ENCODE measurements at places on chromosomes 13 and 19.
A peak's percentile ranks its signal among the peaks of the same experiment; 100 is the strongest.

- no peak for DNase-seq
These were observed 1.3 kb downstream of the BLOC1S3 start for GRCh38 chr19:45179892-45180370.

DNA sequence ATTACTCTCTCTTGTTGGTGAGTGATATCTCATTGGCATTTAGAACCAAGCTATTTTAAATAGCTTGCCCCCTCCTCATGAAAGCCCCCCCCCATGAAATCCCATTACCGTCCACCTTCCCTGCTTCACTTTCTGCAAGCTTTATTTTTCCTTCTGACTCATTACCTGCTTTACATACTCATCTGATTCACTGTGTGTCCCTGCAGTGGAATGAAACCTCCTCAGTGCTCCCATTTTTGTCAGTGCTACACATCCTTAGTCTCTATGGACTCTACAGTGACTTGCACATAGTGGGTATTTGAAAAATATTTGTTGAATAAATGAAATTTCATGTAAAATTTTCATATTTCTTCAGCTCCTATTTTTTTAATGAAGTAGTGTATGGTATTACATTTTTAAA, 62.3 kb downstream of the DOCK9 start:
- no peak for DNase-seq

DNA sequence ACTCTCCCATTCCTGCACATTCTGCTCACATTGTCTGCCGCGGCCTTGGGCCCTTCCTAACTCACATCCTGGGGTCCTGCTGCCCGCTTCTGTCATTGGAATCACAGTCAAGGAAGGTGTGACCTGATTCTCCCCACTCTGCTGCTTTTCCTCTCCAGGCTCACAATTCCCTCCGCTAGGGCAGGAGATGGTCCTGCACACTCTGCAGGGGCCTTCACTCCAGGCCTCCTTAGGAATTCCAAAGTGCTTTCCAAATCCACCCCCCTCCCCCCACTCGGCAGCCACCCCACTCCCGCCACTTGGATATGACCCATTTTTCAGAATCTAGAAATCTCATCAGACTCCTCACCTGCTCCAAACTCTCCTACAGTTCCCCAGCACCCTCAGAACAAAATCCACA, 3.1 kb upstream of the SLC5A5 start:
- DNase-seq: no peak

- DNase-seq: no peak
These were observed 132.5 kb downstream of the NALCN start for GRCh38 chr13:101283782-101284181.

- DNase-seq: no peak
These were observed 193.5 kb downstream of the UQCRFS1 start for GRCh38 chr19:29019403-29019802.

- DNase-seq: no peak
These were observed 6.3 kb downstream of the PGLYRP1 start for GRCh38 chr19:46016426-46017094.

DNA sequence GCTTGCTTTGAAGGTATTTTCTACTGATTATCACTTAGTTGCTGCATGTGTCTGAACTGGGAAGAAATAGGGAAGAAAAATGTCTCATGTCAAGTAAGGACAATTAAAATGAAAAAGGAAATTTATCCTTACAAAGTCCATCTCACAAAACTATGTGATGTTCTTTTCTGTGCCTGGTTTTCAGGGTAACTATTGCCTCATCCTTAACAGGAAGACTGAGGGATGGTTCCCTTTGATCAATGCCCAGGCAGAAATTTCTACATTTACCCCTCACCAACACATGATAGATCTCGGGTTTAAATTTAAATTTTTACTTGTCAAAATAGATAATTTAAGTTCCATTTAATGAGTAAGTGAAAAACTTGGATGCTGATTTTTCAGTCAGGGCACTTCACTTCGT, 3.9 kb upstream of the FOXO1 start:
- DNase-seq: no peak

GRCh38 chr13:50015258-50015657, at the start of gene KCNRG:
Gene KCNRG (plus strand): TSS chr13:50015444. CDS start chr13:50015494, 50 bp downstream.
- no peak for DNase-seq

GRCh38 chr13:110358381-110358780, 51.3 kb downstream of the COL4A2 start:
- no peak for DNase-seq

- no peak for DNase-seq
These were observed 20.3 kb upstream of the CRTC1 start for GRCh38 chr19:18662972-18663732.

DNA sequence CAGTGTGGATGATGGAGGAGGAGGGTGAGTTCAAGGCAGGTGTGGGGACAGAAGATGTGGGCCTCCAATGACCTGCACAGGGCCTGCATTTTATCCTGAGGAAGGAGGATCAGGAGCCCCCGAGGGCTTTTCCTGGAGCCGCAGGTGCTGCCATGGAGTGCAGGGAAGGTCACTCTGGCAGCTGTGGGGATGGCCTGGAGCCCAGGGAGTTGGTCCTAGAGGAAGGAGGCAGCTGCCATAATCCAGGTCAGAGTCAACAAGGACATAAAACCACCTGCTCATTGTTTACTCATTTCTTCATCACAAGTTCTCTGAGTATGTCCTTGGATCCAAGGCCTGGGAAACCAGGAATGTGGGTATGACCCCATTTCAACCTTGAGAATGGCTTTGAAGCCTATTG, 87.2 kb downstream of the SCGB2B2 start:
- DNase-seq: no peak

- DNase-seq: peak; percentile 37
These were observed 2.2 kb downstream of the TSC22D1 start for GRCh38 chr13:44573790-44574465.

- no peak for DNase-seq
These were observed 4.0 kb upstream of the MAST3 start for GRCh38 chr19:18093439-18094161.

GRCh38 chr13:96617528-96617927, 376.7 kb downstream of the OXGR1 start:
- no peak for DNase-seq

DNA sequence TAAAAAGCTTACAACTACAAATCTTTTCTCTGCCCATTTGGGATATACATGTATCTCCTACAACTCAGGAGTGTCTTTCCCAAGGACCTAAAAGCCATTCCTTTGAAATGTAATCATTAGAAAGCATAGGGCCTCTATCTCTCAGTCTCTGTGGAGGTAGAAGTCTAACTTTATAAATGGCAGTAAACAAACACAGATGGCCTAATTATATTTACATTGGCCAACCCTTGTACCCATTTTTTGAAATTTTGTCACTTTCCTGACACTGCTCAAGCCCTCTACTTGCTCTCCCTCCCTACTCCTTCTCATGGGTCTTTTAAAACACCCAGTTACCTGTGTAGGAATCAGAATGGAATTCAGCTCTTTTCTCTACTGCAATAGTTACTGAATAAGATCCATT, 24.8 kb downstream of the RNF6 start:
- DNase-seq: no peak

GRCh38 chr19:42532891-42533290, 4.6 kb upstream of the CEACAM1 start:
- no peak for DNase-seq

DNA sequence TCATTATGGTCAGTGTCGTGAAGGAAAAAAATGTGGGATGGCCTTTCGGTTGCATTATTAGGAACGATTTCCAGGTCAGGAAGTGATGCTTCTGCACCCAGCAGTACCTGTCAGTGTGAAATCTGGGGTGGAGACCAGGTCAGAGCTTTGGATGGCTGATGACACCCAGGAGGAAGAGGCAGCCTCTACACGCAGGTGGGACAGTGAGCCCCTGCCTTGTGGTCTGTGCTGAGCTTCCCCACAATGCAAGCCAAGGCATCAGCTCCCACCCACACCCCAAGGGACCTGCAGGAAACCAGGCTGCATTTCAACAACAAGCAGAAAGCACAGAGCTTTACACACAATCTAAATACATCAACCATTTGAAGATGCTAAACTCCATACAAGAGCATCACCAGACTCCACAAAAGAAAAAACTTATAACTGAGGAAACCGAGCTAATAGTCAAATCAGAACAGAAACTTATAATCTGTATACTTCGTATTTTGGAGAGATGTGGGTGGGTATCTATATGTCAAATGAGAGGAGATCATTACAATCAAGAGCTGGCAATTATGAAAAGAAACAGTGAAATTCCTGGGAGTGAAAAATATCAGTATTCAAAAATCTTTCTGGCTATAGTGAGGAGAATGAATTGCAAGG, 130.1 kb downstream of the ZDHHC20 start:
- no peak for DNase-seq

GRCh38 chr19:27679905-27680304, 1533.0 kb downstream of the UQCRFS1 start:
- no peak for DNase-seq

DNA sequence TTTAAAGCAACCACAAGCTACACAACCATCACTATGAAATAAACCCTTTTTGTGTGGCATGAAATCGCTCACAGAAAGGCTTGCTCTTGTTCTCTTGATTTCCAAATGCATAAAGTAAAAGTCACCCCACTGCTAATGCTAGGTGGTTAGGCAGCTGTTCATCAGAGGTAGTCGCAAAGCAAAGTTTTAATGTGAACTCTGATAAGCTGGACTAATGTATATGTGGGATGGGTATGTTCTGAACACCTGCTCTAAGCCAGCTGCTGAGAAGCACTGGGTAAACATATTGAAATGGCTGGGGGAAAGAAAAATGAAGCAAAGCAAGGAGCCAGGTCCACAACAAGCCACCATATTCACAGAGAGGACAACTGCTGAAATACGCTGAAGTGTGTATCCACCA, 142.3 kb downstream of the KLF12 start:
- DNase-seq: no peak

- no peak for DNase-seq
These were observed 248.0 kb downstream of the KCTD12 start for GRCh38 chr13:76638181-76638580.

- no peak for DNase-seq
These were observed 1.9 kb upstream of the FOXO1 start for GRCh38 chr13:40668335-40668734.

DNA sequence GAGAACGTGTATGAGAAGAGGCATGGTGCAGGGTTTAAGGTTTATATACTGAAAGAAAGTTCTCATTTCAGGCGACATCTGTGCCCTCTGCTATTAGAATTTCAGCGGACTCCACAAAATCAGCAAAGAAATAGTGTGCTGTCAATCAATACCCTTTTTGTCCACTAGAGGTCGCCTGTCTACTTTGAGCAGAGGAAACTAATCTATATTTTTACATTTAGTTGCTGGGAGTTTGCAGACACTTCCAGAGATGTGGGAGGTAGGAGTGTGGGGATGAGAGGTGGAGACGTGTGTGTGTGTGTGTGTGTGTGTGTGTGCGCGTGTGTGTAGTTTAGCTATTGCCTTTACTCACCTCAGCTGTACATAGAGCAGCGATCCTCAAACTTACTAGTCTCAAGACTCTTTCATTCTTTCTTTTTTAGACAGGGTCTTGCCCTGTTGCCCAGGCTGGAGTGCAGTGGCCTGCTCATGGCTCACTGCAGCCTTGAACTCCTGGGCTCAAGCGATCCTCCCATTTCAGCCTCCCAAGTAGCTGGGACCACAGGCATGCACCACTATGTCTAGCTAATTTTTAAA, 9.7 kb downstream of the INAFM1 start:
- peak; percentile 14 for DNase-seq

DNA sequence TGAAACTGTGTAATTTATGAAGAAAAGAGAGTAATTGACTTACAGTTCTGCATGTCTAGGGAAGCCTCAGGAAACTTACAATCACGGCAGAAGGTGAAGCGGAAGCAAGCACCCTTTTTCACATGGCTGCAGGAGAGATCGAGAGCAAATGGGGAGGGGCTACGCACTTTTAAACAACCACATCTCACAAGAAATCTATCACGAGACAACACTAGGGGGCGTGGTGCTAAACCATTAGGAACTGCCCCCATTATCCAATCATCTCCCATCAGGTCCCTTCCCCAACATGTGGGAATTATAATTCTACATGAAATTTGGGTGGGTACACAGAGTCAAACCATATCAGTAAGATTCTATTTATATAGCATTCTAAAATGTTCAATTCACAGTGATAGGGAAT, 114.8 kb upstream of the TRPC4 start:
- DNase-seq: no peak

GRCh38 chr13:31775686-31776085, 36.4 kb downstream of the RXFP2 start:
- no peak for DNase-seq

- DNase-seq: no peak
These were observed 584.2 kb upstream of the SLITRK1 start for GRCh38 chr13:84466461-84466860.

- DNase-seq: no peak
These were observed 145.2 kb downstream of the RFC3 start for GRCh38 chr13:33963134-33963533.

DNA sequence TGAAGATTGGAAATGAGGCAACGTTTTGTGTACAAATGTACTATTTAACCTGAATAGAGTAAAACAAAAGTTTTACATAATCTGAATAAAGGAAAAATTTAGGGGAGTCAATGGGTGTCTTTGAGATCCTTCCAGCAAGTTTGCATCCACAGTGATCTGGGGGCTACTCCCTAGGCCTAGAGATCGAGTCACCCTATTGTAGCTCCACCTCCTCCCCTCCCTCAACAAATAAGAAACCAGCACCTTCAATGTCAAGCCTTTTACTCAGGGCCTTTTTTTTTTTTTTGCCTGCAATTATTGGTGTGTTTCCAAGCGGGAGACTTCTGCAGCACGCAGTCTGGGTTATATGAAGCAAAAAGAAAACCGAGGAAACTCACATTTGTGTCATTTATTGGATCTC, 16.3 kb upstream of the RAP2A start:
- no peak for DNase-seq

DNA sequence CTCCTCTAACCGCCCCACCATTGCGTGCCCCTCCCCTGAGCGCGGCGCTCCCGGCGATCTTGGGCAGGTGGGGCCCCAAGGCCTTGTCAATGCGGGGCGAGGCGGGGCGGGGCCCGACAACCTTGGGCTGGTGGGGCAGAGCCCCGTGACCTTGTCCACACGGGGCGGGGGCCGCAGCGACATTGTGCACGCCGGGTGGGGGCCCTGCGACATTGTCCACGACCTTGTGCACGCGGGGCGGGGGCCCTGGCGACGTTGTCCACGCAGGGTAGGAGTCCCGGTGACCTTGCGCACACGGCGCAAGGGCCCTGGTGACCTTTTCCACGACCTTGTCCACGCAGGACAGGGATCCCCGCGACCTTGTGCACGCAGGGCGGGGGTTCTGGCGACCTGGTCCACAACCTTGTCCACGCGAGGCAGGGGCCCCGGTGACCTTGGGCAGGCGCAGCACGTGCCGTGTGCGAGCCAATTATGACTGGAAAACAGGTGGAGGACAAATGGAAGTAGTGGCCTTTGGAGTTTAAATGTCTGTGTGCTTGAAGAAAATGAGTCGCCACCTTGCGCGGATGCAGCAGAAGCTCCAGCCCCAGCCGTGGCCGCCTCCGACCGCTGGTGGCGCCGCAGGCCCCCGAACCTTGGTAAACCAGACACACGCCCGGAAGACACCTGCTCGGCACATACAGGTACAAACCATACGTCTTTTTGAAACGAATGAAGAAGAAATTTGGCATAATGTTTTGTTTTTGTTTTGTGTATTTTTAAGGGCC, 62.6 kb downstream of the LATS2 start:
- no peak for DNase-seq

All from GDM1 (cell line).